ENCODE measurements at places on chromosomes 6 and 20.

GRCh38 chr20:32019563-32020463 is 9.6 kb downstream of the CCM2L start:
- no peak for DNase-seq

DNA sequence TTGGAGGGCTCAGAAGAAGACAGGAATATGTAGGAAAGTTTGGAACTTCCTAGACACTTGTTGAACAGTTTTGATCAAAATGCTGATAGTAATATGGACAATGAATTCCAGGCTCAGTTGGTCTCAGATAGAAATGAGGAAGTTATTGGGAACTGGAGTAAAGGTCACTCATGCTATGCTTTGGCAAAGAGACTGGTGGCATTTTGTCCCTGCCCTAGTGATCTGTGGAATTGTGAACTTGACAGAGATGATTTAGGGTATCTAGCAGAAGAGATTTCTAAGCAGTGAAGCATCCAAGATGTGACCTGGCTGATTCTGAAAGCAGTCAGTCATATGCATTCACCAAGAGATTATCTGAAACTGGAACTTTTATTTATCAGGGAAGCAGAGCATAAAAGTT is 45.1 kb downstream of the FRK start:
- DNase-seq: no peak

- no peak for DNase-seq
These were observed 56.2 kb downstream of the CTCFL start for GRCh38 chr20:57468523-57469417.

DNA sequence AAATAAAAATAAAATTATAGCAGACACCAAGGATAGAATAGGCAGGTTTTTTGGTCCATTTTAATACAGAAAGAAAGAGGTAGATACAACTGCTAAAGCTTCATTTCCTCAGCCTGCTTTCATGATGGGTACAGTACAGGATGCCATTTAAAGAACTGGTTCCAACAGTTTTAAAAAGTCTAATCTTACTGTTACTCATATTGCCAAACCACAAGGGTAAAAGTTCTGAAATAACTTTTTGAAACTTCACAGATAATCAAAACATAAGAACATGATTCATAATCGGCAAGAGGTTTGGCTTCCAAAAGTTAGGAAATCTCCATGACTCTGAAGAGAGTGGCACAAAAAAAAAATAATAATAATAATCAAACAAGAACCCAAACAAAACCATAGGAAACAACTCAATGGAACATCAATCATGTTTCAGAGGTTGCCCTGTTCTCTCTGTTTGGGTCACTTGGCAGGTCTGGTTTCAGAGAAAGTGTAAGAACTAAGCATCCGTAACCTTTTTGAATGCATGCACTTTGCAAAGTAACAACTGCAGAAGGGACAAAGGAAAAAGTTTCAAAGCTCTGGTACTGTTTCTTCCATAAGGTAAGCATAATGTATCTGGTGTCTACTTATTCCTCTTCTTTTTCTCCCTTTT is 79.7 kb downstream of the SMLR1 start:
- DNase-seq: no peak

DNA sequence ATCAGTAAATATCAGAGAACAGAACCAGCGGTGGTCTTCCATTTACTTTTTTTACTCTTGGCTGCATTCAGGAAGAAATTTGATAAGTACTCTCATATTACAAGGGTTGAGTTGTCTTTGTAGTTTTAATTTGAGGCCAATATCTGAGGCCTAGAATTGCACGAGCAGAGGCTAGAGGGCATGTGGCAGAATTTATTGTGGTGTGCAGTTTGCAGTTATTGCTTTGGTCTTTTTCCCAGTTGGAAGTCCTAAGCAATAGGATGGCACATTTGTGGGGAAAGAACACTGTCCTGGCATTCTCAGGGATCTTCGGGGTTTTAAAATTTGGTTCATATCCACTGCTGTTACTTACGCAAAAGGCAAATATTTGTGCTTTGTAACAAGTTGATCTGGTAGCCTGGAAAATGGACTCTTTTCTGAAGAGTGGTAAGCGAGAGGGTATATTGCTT is 66.0 kb downstream of the CTNNBL1 start:
- DNase-seq: no peak

DNA sequence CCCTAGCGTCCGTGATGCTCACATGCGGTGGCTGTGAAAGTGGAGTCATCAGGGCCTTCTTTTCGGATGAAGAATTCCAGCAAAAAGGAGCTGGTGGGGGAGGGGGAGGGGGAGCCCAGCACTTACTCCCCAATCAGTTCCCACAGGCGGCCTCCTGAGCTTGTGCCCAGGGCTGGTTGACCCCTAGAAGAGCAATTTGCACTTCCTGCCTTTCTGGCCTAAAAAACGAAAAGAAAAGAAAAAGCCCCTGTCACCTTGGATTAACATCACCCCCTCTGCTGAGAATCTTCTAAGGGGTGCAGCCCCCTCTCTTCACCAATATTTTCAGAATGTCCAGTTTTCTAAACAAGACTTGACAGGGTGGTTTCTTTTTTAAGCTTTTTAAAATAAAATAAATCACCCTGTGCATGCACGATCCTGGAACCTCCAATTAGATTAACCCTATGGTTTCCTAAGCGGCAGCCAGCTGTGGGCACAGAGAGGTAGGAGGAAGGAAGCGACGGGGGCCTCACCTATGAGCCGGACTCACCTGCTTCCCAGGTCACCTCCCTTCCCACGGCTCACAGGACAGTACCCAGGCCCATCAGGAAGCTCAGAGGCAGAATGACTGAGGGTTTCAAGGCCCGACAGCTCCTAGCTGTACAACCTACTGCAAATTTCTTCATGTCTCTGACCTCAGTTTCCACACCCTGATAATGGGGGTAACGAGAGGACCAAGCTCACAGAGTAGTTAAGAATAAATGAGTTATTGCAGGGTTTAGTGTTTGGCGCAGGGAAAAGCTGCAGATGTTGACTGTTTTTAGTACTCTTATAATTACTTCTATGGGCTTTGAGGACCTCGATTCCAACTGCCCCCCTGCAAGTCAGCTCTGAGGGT is 10.5 kb upstream of the TGM2 start:
- DNase-seq: no peak

GRCh38 chr6:151014404-151015100 is 149.1 kb downstream of the MTHFD1L start:
- peak; percentile 38 for DNase-seq

GRCh38 chr20:19205981-19206396 is 6.5 kb upstream of the SLC24A3 start:
- peak; percentile 50 for DNase-seq

DNA sequence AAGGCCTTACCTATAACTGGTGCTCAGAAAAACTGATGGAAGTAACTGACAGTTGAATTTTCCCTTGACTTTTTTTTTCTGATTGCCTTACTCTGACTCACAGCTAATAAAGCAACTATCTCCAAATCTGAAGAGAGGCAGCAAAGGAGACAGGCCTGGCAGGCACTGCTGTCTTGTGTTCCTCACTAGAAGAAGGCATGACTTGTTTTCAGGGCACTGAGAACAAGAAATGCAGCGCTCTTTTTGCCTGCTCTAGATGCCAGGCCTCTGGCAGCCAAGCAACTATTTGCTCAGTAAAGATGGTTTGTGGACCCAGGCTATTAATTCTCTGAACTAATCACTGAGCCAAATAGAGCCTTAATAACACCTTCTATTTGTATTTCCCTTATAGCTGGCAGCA is 155.1 kb downstream of the PRDM13 start:
- DNase-seq: no peak

- no peak for DNase-seq
These were observed 91.2 kb upstream of the SCGN start for GRCh38 chr6:25560865-25561264.

GRCh38 chr6:83459663-83460062 is 28.8 kb upstream of the ME1 start:
- DNase-seq: no peak

GRCh38 chr6:100456141-100456907 is 8.4 kb downstream of the SIM1 start:
- no peak for DNase-seq

- DNase-seq: no peak
These were observed 24.5 kb downstream of the RALY start for GRCh38 chr20:34018166-34018565.

- no peak for DNase-seq
These were observed 656.6 kb downstream of the KIF16B start for GRCh38 chr20:15916623-15917022.

- DNase-seq: no peak
These were observed 86.3 kb upstream of the ESR1 start for GRCh38 chr6:151721146-151721545.

DNA sequence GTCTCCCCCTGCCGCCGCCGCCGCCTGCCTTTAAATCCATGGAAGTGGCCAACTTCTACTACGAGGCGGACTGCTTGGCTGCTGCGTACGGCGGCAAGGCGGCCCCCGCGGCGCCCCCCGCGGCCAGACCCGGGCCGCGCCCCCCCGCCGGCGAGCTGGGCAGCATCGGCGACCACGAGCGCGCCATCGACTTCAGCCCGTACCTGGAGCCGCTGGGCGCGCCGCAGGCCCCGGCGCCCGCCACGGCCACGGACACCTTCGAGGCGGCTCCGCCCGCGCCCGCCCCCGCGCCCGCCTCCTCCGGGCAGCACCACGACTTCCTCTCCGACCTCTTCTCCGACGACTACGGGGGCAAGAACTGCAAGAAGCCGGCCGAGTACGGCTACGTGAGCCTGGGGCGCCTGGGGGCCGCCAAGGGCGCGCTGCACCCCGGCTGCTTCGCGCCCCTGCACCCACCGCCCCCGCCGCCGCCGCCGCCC is 474 bp downstream of the CEBPB start:
- peak; percentile 44 for DNase-seq

DNA sequence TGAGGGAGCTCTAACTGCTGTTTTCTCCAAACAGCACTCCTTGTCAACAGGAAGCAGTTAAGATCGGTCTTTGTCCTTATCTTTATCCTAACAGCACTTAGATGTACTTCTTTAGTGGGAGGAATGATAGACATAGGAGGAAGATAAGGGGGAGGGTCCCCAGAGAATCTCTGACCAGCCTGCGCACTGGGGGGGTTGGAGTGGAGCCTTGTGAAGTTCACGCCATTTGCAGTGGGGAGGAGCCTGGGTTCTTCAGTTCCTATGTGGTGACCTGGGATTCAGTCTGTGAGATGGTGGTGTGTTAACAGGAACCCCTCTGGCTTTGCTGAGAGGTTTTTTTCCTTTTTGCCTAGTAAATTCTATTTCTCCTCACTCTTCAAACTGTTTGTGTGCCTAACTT is 18.1 kb upstream of the ASCC3 start:
- no peak for DNase-seq

GRCh38 chr6:166570929-166571713 is 15.4 kb downstream of the RAMACL start:
- DNase-seq: no peak

DNA sequence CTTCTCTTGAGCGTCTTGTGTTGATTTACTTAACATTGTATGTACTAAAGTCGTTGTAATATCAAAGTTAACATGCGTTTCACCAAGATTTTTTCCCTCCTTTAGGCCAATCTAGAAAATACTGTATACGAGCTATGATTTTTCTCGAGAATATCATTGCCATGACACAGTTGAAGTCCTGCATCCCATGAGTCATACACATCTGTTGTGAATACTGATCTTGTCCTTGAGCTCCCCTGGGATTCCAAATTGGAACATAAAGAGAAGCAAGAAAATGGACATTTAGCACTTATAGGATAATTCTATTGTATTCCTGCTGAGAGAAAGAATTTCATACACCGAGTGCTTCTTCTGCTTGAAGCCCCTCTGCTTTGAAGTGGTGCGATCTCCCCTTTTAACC is 109.6 kb downstream of the SLC35B3 start:
- no peak for DNase-seq

GRCh38 chr6:140846503-140847261 is 1286.0 kb upstream of the GJE1 start:
- no peak for DNase-seq

GRCh38 chr6:104704191-104704590 is 155.5 kb downstream of the HACE1 start:
- DNase-seq: no peak

DNA sequence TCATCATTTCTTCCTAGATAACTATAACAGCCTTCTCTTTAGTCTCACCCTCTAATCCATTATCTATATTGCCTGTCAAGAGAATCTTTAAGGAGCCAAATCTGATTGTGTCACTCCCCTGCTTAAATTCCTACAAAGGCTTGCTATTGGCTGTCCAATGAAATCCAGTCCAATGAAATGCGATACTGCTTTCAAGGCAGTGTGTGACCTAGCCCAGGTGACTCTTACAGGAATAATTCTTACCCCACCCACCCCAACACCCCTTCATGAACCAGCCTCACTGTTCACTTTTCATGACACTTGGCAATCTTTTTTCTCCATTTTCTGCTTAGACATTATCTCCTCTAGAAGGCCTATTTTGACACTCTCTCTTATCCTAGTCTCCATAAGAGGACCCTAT is 163.3 kb upstream of the MARCKS start:
- no peak for DNase-seq

DNA sequence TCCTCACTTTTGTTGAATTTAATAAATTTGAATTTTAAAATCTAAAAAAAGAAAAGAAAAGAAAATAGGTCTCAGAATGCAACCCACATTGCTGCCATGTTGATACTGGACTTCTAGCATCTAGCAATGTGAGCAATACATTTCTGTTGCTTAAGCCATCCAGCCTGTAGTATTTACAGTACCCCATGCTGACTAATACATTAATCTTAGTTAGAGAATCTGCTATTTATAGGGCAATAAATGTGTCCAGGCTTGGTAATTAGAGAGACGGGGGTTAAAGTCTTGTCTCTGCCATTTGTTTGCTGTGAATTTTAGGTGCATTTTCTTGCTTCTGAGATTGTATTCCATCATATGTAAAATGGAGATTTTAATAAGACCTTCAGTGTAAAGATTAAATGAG is 471.3 kb downstream of the DHX35 start:
- DNase-seq: no peak

DNA sequence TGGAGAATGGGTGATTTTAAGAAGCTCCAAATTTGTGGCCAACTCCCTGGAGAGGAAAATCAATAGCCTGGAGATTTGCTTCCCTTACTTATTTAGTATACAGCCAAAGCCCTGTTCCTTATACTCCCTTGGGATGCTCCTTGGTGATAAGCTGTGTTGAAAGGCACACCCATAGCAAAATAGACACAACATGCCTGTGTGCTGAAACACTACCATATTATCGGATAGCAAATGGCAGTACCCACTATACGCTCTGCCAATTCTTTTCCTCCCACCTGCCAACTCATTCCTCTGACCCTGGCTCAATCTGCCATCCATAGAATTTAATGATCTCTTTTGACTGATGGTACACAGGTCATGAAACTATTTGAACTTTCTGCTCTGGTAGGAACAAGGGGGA is 98.2 kb downstream of the CLIC5 start:
- DNase-seq: no peak

Measured in activated T-cell treated with anti-CD3 and anti-CD28 coated beads for 1 hour (primary cell).